ENCODE measurements at places on chromosomes 13 and 19.

- peak; percentile 89 for DNase-seq
These were observed 17.2 kb downstream of the CRTC1 start for GRCh38 chr19:18700501-18701249.

DNA sequence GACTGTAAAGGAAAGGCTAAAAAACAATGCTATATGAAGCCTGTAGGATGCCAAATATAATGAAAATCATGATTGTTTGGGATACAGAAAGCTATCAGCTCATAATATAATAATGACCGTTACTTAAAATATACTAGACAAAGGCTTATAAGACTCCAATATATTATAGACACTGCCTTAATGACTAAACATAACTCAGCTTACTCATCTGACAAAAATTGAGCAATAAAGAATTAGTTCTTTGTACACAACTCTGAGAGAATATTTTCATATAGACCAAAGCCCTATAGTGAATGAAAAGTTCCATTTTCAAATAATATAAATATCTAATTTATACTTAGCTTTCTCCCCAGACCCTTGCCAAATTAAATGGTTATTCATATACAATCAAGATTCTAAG lies 283.3 kb downstream of the DIAPH3 start:
- no peak for DNase-seq

GRCh38 chr13:24355103-24355502 lies 45.7 kb downstream of the C1QTNF9 start:
- DNase-seq = no peak

GRCh38 chr13:99805361-99805760 lies 166.2 kb downstream of the ZIC5 start:
- DNase-seq = no peak

DNA sequence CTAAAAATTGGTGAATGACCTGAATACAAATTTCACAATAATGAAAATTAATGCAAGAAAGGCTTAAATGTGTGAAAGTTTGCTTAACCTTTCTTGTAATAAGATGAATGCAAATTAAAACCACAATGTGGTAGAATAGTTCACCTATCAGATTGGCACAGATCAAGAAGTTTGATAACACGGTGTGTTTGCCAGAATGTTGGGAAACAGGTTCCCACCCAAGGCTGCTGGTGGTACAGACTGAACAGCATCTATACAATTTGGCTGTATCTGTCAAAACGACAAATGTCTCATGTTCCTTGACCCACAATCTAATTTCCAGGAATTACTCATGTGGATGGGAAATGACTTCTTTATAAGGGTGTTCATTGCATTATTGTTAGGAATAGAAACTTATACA lies 8.6 kb upstream of the IRS2 start:
- DNase-seq = peak; percentile 52

GRCh38 chr13:68872338-68872737 lies 1235.3 kb upstream of the ATXN8OS start:
- DNase-seq = no peak
